ENCODE measurements at places on chromosomes 11 and 22.

GRCh38 chr11:76778874-76779273 lies 4.3 kb upstream of the TSKU start:
- DNase-seq, result no peak

DNA sequence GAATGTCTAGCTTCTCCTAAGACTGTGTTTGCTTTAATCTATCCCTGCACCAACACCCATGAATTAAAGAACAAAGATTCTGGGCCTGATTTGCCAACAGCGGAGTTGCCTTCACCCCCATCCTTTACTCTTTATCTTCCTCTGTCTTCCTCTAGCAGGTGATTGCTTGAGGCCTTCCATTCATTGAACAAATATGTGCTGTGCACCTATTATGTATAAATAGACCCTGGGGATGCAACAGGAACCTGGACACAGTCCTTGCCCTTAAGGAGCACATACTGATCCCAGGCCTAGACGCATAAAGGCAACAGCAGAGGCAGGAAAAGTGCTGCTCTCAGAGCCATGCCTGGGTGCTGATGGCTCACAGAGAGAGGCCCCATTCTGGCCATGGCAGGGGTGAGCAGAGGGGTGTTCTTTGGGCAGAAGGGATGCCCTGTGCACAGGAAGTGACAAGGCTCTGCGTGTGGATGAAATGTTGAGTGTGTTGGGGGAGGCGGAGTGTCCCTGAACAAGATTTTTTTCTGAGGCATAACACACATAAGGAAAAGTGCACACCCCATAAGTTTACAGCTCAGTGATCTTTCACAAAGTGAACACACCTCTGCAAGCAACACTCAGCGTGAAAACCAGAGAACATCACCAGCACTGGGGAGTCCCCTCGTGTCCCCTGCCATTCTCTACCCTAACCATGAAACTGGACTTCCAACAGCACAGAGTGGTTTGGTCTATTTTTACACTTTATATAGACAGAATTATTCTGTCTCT lies 145.9 kb downstream of the GRIK4 start:
- DNase-seq, result no peak

- no peak for DNase-seq
Observed at GRCh38 chr11:47724041-47724729, 9.0 kb upstream of the AGBL2 start.

GRCh38 chr11:122923302-122923701 lies 40.7 kb downstream of the JHY start:
- DNase-seq, result no peak

- DNase-seq, result no peak
Observed at GRCh38 chr11:115706626-115707135, 202.5 kb upstream of the CADM1 start.
